ENCODE measurements at places on chromosomes 13 and 19.
A peak's percentile ranks its signal among the peaks of the same experiment; 100 is the strongest.

- DNase-seq = peak; percentile 75
Measured at GRCh38 chr19:8240274-8241229, 31.4 kb downstream of the CERS4 start.

GRCh38 chr19:47663435-47663910 is 49.7 kb upstream of the EHD2 start:
- no peak for DNase-seq

DNA sequence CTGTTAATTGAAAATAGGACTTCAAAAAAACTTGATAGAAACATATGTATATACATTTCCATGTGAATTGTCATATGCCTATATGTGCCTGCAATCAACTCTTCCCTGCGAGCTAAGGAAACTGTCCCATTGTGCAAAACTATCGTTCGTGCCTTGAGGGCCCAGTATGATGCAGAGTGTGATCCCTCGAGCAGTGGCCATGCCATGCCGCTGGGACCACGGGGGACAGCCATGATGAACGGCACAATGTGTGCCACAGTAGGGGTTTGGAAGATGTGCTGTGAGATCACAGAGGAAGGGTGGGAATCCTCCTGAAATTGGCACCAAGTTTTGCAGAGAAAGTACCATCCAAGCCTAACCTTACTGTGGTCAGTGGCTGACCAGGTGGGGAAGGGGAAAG is 118.1 kb upstream of the SOX1 start:
- DNase-seq = no peak

GRCh38 chr19:33048806-33049676 is 15.6 kb downstream of the RHPN2 start:
- DNase-seq = no peak

DNA sequence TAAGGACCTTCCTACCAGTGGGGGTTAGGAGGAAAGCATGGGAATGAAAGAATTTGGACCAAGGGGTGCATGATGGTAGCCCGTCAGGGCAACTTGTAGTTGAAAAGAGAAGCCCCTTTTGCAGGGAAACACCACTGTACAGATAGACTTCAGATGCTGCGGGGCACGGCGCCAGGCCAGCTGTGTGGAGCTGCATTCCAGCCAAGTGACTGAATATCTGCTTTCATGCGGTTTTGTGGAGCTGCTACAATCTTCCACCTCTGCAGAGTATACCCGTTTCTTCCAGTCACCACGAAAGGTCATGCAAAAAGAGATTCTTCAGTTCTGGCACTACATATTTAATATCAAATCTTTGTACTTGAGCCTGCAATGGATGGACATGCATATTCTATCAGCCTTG is 104.7 kb downstream of the RGCC start:
- DNase-seq = no peak

DNA sequence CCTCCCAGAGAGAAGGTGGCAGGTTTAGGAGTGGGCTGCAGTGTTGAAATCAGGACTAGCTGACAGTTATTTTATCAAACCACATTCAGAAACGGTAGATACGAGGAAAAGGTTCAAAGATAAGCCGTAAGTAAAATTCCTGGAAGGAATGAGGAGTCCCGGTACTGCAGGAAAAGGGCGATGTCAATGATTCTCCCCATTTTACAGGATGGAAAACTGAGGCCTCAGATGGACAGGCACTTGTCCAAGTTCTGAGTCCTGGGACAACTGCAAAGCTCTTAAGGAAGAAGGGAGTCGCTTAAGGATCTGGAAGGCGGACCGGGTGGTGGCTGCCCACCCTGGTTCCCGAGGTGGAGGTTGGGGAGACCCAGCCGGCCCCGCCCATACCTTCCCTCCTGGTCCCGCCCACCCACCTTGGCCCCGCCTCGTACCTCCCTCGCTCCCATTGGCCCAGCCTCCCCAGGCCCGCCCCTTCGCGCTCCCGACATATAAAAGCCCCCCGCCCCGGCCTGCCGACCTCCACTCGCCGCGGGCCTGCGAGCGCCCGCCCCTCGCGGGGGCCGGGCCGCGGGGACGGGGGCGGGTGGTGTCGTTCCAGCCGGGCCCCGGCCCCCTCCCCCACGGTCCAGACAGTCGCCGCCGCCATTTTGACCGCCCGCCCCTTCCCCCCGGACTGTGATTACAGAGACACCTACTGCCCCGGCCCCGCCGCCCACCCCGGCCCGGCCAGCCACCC is 603 bp downstream of the RFX1 start:
- peak; percentile 64 for DNase-seq

DNA sequence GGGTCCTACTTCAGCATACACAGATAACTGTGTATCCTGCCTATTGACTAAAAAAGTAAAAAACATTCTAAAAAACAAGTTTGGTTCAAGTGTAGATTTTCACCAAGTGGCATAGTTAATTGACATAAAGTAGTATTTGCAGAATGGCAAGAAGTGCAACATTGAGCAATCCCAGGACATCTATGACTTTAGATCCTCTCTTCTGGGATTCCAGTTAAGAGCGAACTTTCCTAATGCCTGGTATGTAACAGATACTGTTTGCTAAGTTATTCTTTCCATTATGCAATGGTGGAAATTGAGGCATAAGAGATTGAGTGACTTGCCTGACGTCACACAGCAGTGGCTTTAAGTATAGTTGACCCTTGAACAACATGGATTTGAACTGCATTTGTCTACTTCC is 96.1 kb downstream of the ZMYM2 start:
- no peak for DNase-seq

DNA sequence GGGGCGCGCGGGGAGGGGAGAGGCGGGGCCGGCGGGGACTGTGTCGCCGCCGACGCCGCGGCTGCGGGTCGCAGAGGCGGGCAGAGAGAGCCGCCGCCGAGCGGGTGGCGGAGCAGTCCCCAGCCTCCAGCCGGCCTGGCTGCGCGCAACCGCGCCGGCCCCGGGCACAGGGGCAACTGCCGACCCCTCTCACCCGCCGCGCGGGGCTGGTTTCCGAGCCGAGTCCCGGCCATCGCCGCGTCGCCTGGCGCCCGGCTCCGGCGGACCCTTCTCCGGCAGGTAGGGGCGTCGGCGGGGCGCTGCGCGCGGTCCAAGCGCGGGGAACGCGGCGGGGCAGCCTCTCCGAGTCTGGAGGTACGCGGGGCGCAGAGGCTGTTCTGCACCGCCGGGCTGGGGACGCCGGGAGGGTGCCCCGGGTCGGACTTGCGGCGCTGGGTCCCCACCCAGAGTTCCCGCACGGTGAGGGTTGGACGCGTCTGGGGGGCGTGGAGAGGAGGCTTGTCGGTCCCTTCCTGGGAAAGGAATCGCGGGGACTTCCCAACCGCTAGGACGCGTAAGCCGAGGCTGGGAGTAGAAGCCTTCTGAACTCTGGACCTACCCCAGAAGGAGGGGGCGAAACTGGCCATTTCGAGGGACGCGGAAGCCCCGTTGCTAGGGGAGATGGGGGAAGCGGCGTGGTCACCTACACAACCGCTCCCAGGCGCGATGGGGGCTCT is 133.6 kb upstream of the MYO16 start:
- DNase-seq = no peak

DNA sequence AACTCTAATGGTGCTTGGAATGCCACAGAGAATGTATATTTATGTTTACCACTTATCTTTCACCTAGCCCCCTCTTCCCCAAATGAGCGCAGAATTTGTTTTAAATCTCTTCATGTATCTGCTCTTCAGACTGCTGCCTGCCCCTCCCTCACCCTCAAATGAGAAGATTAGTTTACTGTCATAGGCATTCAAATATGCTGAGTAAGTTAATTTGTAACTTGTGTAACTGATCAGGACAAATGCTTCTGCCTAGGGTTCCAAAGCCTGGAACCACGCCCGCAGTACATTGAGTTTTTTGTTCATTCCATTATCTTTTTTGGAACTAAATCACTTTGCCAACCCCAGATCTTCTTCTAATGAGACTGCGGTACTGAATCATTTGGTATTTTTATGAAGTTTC is 74.5 kb downstream of the ATP8A2 start:
- DNase-seq = no peak

DNA sequence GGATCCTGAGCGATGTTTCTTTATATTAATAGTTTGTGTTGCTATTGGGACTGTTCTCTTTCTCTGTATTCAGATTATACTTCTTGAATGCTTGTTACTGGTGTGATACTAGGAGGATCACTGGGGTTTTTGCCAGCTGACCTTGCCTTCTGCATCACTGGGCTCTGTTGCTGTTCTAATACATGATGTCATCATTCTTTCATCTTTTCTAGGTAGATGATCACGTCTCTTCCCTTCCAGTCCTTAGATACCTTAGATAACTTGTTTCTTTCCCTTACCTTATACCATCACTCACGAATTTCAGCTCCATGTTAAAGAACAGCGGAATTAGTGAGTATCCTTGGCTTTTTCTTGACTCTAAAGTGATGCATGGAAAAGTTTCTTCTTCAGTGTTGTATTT is at the start of gene OR10H3:
Gene OR10H3 (plus strand): TSS at position 264 of the 400 bp plus-strand sequence. CDS start 3,408 bp downstream, outside the sequence.
- DNase-seq = no peak

DNA sequence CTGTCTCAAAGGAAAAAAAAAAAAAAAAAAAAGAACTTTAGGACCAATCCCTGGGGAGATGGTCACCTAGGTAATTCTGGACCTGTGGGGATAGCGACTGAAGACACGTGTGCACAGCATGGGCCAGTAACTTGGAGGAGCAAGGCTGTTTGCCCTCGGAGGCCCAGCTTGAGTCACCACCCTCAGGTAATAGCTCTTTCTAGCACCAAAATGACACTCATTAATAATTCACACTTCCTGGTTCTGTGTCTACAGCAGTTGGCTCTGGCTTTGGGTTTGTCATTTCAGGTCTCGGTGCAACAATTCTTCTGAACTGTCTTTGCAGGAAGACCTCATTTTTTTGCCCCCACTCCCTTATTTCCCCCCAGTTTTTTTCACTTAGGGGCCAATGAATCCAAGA is 3.9 kb upstream of the ATP11A start:
- no peak for DNase-seq

DNA sequence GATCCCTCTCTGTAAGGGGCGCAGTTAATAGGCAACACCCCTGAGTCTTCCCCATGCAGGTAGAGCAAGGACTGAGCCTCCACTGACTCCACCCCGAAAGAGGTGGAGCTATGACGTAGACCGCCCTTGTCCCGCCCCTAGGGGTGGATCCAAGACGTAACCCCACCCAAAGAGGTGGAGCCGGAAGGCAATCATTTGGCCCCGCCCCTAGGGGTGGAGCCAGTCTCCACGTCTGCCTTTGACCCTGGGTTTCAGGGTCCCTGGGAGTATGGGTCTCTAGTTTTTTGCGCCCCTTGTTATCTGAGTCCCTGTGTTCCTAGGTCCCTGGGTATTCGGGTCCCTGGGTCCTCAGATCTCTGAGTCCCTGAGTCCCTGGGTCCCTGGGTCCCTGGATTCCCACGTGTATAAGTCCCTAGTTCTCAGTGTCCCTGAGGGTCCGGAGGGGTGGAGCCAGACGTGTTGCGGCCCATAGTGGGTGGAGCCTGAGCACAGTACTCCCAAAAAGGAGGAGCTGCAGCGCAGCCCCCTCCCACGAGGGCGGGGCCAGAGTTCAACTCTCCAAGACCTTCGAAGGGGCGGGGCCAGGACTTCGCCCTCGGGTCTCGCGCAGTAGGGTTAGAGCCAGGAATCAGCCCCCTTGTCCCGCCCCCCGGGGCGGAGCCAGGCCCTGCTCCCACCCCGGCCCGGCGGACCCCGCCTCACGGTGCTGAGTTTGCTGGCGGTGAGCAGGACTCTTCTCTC is 5.3 kb downstream of the DENND1C start:
- DNase-seq = peak; percentile 63

DNA sequence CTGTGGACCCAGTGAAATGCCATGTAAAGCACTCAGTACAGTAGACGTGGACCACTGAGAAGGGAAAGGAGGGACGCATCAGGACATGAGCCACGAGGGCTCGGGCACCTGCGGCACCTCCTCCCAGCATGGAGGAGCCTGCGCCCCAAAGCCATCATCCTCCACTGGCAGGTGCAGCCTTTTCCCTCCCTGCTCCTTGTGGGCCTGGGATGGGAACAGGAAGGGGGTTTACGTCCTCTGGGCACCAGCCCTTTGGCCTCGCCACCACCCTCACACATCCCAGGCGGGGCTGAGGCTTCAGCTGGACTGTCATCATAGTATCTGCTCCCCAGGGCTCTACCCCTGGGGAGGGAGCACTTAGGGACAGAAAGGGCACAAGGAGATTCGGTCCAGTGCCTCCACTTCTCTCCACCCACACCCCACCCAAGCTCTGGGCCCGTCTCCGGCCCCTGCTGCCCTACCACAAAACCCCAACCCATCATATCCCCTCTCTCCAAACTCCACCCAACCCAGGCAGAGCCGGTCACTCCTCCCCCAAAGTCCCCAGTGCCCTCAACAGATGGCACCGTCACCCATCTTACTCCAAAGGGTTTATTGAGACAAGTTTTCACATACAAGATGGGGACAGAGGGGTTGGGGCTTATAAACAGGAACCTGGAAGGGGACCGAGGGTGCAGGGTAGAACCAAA is 2.2 kb upstream of the PRKD2 start:
- no peak for DNase-seq

DNA sequence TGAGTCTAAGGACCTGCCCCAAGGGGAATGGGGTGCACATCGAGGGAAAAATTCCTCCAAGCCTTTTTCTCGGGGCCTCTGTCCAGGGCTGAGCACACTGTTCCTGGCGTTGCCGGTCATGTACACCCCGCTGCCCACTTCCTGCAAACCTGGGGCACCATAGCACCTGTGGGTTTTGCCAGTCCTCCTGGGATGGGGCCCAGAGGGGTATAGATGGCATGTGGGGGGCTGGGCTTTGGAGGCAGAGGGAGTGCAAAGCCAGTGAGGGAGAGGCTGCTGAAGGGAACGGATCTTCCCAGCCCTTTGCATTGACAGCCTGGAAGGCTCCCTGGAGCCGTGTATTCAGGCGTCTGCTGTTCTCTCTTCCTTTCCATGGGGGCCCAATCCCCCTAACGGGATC is 187.3 kb downstream of the ZNF536 start:
- DNase-seq = no peak

GRCh38 chr19:33273065-33273736 is 29.1 kb downstream of the CEBPA start:
- no peak for DNase-seq

- DNase-seq = no peak
Measured at GRCh38 chr13:98050041-98050466, 92.8 kb upstream of the FARP1 start.

GRCh38 chr19:42529248-42529764 is 1.0 kb upstream of the CEACAM1 start:
- peak; percentile 39 for DNase-seq

DNA sequence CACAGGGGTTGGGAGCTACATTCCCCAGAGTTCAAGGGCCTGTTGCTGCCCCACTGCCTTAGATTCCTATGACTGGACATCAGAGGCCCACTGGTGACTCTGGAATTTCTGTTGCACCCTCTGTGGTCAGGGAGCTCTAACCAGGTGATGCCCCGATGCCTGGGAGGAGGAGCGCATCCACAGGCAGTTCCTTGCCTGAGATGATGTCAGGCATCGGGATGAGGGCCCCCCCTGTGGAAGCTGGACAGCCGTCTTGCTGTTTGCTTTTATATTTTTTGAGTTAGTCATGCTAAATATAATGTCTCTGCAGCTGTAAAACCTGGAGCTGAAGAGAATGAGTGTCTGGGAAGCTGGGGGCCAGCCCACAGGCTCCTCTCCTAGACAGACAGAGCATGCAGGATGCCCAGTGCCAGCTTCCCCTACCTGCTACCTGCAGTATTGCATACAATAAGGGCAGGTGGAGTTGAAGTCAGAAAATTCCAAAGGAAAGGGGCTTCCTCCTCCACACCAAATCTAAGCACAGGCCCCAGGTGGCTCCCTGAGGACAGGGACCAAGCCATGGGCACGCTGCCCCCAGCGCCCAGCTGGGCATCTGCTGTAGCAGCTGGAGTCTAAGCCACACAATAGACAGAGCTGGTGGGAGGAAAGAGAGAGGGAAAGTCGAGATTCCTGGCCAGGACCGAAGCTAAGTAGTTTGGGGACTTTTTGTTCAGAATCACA is 16.2 kb downstream of the COL4A2 start:
- DNase-seq = no peak
